ENCODE measurements at places on chromosomes 13 and 19.

- DNase-seq: no peak
These were observed 2.2 kb downstream of the HIF3A start for GRCh38 chr19:46299004-46299509.

- DNase-seq: no peak
These were observed 50.0 kb downstream of the TNFSF11 start for GRCh38 chr13:42623916-42624315.

DNA sequence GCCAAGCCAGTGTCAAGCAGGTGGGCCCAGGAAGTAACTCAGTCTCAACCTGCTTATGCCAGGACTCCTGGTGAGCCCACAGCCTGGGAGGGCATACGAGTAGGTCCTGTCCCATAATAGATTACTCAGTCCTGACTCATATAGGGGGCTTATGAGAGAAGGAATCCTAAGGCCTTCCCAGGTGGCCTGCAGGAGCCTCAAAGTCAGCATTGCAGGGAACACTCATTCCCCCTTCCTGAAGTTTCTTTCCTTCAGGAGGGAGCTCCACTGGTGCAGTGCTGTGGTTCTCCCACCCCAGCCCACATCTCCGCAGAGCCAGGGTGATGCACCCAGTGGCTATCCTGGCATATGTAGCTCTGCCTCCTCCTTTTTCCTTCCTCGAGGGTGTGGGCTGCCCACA, 137.3 kb downstream of the ZIC5 start:
- no peak for DNase-seq

DNA sequence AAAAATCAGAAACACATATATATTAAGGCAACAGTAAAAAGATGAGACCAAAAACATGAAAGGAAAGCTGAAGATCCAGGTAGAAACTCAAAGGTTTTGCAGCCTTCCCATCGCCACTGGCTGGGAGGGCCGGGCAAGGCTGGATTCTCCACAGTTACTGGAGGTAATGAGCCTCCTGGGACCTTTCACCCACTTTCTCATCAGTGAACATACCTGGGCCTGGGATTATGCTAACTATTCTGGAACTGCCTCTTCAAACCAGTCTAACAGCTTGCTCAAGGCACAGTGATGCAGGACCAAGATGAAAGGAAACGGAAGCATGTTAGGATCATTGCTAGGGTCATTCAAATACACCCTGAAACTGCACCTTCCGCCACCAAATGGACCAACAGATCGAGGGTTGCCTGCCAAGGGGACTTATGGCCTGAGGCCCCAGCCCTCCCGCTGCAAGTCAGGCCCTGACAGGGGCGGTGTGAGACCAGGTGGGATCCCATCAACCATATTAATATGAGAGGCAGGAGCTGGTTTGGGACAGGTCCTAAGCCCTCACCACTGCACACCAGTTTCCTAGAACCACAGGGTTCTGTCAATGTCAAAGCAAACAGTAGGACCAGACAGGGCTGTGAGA, 28.4 kb upstream of the ATP12A start:
- no peak for DNase-seq

DNA sequence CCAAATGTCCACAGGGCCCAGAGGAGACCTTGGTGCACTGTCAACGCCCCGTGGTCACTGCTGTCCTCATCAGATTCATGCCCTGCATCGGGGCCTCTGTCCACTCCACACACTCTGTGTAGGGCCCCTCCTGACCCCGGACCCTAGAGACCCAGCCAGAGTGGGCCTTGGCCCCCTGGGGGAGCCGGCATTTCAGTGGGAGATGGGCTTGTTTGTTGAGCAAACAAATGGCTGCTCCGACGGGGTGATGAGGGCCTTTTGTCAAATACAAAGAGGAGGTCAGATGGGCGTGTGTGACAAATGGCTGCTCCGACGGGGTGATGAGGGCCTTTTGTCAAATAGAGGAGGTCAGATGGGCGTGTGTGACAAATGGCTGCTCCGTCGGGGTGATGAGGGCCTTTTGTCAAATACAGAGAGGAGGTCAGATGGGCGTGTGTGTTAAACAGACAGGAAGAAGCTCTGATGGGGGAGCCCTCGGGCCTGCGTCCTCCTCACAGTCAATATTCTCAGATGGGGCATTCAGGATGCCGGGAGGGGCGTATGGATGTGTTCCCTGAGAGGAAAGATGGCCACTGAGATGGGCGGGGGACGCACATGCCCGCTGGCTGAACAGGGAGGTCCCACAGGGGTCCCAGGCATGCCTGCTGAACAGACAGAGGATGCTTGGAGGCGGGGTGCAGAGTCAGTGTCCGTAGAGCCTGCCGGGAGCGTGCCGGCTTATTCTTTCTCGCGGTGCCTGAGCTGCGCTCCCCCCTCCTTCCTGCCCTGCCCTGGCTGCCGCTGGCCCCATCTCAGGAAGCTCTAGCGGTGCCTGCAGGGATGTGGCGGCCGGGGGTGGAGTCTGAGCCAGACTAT, 36.3 kb downstream of the SMIM24 start:
- DNase-seq: no peak

DNA sequence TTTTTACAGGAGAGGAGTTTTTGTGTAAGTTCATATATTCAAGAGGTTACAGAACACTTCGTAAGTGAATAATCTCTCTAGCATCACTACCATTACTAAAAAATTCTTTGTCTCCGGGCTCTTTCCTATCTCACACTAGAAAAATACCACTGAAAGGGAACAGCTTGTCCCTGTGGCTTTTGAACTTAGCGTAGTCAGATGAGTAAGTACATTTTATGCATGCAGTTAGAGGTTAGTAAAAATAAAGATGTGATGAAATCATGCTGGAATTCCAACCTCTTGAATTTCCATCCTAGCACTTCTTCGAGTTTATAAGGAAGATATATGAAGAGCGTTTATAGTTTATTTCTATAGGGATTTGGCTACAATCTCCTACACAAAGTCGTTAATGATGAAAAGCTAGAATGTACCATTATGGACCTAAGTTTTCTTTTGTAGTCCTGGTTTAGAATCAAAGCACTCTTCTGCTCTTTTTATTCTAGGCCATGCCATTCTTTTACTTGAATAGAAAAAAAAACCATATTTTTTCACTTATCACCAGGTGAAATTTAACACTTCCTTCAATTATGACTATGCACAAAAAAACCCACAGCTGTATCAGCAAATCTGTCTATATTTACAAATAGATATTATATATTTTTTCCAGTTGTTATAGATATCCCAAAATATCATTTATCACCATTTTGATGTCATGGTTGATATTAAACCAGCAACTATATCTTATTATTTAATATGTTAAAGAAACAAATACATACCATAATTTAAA, 139.9 kb upstream of the PCDH9 start:
- no peak for DNase-seq

- DNase-seq: no peak
These were observed 776.3 kb downstream of the EFNB2 start for GRCh38 chr13:105758918-105759860.

GRCh38 chr13:77409412-77409811, 82.5 kb upstream of the MYCBP2 start:
- DNase-seq: no peak

GRCh38 chr19:13906521-13906904, 512 bp downstream of the CC2D1A start:
- DNase-seq: no peak

- DNase-seq: no peak
These were observed 117.9 kb downstream of the RBM26 start for GRCh38 chr13:79287939-79288795.

DNA sequence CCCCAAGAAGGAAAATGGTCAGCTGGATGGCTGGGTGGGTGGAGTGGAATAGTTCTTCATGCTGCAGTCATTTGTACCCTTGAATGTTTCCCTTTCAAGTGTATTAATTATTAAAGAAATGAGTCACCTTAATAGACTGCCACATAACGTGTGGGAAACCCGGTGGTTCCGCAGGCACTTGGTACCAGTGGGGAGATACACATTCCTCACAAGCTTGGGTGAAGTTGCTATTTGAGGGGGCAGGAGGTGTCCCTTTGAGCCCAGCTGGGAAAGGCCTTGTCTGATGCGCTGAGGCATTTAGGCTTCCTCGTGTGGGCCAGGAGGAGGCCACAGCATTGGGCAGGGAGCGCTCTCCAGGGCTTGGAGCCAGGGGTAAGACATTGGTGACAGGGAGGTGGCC, 57.7 kb downstream of the ATP8A2 start:
- no peak for DNase-seq

GRCh38 chr19:525029-525428, 6.5 kb upstream of the CDC34 start:
- no peak for DNase-seq

GRCh38 chr19:13977803-13978202, 25.5 kb downstream of the DCAF15 start:
- DNase-seq: no peak

GRCh38 chr13:58151452-58151851, 519.9 kb downstream of the PCDH17 start:
- no peak for DNase-seq

GRCh38 chr13:44334751-44335150, 38.9 kb upstream of the SERP2 start:
- DNase-seq: no peak

DNA sequence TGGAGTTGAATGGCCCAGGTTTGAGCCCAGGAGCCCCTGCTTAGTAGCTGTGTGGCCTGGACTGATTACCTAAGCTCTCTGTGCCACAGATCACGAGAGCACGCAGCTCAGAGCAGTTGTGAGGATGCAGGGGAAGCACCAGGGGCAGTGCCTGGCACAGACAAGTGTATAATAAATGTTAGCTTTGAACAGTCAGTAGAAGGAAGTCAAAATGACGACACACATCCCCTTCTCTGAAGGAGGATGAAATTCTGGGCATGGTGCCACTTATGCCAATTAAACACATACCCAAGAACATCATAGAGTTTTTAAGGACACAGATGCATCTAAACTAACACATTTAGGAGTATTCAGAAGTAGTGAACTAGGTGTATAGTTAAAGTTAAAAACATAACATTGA, 24.9 kb upstream of the SIGLEC11 start:
- no peak for DNase-seq

DNA sequence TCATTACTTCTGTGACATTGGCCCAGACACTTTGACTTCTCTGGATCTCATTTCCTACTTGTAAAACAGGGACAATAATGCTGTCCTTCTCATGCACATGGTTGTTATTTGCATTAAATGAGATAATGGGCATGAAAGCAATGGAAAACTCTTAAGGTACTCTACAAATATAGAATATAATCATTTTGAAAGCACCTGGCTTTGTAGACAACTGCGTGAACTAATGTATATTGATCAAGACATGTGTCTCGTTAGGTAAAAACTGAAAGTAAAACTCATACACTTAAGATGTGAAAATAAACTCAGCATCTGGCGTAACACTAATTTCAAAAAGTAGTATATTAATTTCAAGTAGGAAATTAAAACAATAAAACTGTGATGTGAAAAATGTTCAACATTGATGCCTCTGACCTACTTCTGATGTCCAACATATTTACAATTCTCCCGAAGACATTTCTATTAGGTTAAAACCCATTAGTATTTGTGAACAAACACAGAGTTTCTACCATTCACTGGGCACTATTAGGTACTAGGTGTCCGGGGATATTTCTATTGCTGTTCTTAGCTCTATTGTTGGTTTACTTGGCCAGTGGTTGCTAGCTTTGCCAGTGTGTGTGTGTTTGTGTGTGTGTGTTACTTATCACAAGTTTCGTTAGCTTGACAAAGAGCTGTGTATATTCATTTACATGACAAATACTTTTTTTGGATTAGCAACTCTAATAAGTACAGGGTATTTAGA, 220.5 kb downstream of the KCNRG start:
- no peak for DNase-seq

DNA sequence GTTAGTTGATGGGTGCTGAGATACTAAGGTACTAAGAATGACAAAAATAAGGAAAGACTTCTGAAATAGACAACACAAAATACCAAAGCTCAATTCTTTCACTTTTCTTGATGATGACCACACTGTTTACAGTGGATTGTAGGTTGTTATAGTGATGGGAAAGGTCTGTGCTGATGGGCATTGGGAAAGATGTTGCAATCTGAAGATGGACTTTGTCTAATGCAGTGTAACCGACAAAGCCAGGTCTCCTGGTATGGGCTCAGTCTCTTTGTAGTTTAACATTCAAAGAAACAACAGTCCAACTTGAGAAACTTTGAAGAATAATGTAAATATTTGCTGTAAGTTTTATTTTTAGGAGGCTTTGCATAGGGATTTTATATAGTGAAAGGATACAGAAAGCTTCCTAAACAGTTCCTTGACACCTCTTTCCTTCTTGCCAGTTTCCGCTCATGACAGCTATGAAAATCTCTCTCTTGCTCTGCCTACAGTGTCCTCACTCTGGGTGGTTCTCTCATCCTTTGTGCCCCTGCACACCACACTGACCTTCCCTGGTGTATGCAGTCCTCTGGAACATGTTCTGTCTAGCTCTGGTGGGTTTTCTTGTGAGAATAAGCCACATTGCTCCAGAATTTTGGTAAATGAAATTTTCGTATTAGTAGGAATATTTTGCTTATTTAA, 172.2 kb downstream of the KCNRG start:
- DNase-seq: no peak

- no peak for DNase-seq
These were observed at the start of gene IGFL4 for GRCh38 chr19:46040952-46041500. Gene IGFL4 (minus strand): TSS chr19:46041002. CDS start chr19:46040962, 40 bp downstream.

DNA sequence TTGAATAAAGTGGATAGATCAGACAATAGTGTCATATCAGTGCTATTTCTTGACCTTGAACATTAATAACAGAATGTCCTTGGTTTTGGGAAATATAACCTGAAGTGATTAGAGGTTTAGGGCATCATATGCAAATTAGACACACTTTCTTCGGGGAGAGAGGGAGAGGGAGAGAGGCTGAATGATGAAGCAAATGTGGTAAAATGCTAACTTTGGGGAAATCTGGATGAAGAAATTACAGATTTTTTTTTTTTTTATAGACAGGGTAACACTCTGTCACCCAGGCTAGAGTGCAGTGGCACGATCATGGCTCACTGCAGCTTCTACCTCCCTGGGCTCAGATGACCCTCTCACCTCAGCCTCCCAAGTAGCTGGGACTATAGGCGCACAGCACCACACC, 3.9 kb upstream of the NCR1 start:
- DNase-seq: no peak

GRCh38 chr13:39623466-39623865, 20.5 kb upstream of the LHFPL6 start:
- no peak for DNase-seq

DNA sequence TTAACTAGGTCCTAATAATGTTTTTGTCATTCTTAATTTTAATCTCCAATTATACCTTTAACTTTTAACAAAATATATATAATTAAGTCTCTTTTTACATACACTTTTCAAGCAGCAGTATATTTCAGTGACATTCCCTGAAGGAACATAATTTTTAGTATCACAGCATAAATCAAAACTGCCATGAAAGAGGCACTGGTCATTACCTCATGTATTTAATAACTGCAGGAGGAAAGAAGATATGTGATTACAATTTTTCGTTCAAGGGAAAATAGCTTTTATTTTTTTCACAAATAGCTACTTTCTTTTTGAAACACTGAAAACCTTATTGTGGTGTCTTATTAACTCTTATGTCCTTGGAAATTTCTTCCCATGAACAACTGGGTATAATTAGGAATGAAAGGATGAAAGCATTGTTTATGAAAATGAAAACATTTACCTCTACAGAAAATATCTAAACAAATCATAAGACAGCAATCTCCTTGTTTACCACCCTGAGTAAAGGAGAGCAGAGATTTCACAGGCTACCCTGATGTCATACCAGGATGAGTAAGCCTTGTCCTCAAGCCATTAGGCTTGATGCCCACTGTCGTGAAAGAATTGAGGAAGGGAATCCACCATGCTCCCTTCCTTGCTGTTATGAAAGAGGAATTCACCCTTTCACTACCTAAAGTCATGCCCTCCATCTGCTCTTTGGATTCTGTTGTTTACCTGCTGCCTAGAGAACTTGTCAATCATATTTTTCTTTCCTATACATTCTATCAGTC, 877.2 kb upstream of the PCDH20 start:
- DNase-seq: no peak

GRCh38 chr19:32415669-32416068, 10.1 kb downstream of the DPY19L3 start:
- no peak for DNase-seq
